ENCODE measurements at places on chromosomes 3 and 15.

DNA sequence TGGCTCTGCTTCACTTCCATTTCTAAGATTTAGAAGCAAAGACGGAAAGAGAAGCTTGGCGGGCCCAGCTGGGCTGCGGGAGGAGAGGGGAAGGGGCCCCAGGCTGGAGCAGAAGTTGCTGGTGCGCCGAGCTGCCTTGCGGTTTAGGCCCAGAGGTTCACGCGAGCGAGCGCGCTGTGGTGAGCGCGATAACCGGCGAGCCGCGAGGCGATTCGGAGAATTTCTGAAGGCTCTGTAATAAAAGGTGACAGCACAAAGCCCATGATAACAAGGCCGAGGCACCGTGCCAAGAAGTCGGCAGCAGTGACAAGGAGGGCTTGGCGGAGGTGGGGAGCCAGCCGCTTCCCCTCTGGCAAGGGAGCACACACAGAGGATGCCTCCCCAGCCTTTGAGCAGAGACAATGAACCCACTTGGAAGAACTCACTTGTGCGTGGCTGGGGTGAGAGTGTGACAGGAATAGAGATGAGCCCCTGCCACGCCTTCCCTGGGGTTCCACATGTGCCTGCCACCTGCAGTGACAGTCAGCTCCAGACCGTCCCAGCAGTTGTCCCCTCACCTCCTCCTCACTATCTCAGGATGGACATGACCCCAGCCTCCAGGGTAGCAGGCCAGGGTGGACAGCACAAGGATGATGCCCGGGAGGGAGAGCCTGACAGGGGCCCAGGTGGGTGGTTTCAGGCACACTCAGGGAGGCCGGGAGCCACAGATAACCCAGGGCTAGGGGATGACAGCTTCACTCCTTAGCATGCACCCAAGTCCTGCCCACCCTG, 315.2 kb downstream of the UACA start:
- no peak for DNase-seq

DNA sequence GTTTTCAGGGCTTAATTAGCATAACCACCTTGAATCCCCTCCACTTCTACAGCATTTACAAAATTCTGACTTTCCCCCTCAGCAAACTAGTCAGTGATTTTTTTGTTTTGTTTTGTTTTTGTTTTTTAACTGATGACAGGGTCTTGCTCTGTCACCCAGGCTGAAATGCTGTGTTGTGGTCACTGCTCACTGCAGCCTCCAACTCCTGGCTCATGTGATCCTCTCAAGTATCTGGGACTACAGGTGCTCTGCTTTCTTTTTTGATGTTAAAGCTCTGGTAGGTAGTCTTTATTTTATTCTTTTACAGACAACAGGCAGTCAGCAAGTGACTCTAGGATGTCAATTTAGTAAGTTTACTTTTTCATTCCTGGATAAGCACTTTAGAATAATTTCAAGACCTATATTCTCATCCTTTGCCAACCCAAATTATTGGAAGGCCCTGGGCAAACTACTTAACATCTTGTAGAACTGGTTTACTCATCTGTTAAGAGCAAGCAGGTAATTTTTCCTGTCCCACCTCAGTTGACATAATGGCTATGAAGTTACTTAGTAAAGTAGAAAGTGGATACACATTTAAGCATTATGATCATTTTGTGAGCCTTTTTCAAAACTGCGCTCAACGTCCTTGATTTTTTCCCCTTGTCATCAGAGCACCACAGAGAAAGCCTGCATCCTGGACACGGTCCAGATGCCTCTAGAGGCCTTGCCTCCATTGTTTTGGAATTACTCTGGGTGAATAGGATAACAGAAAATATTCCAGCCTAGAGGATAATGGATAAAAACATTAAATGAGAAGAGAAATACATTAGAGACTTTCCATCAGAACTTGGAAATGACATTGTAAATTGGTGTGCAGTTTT, 69.9 kb upstream of the NDUFB4 start:
- no peak for DNase-seq

DNA sequence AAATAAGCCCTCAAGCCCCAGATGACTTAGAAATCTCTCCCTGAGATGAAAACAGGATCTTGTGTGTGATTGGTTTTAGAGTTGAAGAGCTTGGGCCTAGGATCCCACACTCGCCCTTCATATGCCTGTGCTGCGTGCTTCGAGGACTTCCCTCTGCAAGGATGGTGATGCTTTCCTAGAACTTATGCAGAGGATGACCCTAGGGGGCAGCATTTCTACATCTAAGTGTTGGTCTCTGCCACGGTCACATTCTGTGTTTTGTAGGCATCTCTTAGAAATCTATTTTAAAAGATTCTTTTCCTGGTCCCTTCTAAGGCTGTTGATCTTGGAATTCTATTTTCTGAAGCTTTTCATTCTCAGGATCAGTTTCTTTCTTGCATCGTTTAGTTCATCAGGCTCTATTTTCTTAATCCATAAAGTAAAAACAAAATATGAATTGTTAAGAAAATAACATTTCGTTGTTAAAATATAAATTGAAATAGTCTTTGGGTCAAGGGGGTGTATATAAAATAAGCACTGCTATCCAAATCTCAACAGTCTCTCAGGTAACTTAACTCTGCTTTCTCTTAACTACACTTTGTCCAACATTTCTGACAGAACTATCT, 45.7 kb downstream of the WDR76 start:
- no peak for DNase-seq

DNA sequence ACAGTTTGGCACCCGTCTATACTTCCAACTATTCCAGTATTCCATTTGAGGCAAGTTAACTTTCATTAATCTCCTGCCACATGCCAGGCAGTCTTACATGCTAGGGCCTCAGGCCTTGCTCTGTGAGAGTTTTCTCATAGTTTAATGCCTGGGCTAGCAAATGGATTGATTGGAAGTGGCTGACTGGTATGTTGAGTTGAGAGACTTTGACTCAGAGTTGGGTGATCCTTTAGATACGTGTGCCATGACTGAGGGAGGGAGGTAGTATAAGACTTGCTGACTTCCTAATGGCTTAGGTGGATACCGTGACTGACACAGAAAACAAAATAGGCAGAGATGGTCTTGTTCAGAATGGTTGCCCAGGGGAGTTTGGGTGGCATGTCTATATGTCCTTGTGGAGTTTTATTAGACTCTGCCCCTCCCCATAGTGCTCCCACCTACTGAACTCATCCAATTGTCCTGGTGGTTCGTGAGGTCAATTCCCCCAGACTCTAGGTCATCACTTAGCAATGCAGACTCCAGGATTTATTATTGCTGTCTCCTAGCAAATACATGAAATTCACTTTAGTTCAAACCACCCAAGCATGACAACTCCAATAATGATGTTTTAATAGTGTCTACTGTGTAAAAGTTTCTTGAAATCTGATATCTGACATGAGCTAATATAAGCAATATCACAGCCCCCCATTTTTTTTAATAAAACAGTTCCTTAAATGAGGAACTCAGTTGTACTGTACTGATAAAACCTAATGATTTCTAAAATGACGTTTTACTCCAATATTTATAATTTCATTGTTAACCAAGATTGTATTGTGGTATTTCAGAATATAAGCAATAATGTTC, 413.9 kb upstream of the MDFIC2 start:
- no peak for DNase-seq

- DNase-seq = no peak
These were observed 165.0 kb upstream of the SUCLG2 start for GRCh38 chr3:67819447-67819846.

GRCh38 chr3:45943207-45943846, at the start of gene CXCR6:
Gene CXCR6, plus strand, starts transcription at chr3:45943464. Its CDS starts 3,018 bp downstream, at chr3:45946482.
- no peak for DNase-seq

GRCh38 chr3:131228522-131228921, 153.1 kb upstream of the NUDT16 start:
- no peak for DNase-seq

DNA sequence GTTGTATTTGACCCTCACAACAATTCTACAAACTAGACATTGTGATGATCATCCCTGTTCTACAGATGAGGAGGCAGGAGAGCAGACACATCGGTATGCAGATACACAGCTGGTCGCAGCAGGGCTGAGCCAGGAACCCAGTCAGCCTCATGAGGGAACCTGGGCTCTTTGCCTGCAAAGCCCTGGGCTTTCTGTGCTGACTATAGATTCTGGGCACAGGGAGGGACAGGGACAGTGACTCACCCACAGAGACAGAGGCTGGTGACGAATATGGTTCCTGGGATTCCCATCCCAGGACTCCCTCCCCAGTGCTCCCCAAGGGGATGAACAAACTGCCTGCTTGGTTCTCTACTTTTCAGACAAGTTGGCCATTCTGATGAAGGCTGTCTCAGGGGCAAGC, 3.8 kb upstream of the CAMP start:
- DNase-seq = no peak

- no peak for DNase-seq
These were observed 29.7 kb downstream of the ZBBX start for GRCh38 chr3:167350245-167350862.

DNA sequence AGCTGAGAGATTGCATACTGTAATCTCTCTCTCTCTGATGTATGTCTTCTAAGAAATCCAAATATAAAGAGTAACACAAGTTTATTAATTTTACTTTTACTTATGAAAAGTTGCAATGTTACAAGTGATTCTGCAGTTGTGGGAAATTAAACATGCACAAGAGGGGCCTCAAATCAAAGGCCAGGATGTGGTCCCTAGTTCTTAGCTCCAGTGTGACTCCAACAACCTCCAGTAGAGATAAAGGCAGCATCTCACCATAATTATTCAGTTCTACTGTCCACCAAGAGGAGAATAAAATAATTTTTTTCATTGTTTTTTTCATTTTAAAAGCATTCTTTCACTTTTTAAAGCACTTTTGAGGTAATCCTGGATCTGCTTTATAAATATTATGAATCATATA, 223.3 kb downstream of the RAP2B start:
- no peak for DNase-seq

GRCh38 chr15:87944691-87945090, 311.8 kb downstream of the NTRK3 start:
- no peak for DNase-seq

GRCh38 chr15:73631915-73632669, 1.1 kb downstream of the NPTN start:
- DNase-seq = no peak
